Stimulated activated CD4-positive, alpha-beta T cell treated with anti-CD3 and anti-CD28 coated beads, Interleukin-4, amount 100 ng/mL, for 1 hour (primary cell): ENCODE measurements at places on chromosomes 1 and 21.

DNA sequence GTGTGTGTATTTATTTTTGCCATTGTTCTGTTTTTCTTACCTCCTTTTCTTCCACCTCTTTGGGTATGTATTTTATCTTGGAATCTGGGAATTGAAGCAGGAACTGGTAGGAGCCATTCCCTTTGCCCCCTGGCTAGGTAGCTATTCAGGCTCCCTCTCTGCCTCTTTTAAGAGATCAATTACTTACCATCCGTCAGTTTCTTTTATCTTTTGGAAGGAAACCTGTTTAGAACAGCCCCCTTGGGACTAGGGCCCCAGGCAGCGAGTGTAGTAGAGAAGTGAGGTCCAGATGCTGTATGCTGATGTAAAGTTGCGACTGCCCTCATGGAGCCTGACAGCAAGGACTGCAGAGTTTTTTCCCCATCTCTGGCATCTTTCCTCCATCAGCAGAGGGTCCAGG lies 41.6 kb downstream of the KIRREL1 start:
- DNase-seq, result no peak

DNA sequence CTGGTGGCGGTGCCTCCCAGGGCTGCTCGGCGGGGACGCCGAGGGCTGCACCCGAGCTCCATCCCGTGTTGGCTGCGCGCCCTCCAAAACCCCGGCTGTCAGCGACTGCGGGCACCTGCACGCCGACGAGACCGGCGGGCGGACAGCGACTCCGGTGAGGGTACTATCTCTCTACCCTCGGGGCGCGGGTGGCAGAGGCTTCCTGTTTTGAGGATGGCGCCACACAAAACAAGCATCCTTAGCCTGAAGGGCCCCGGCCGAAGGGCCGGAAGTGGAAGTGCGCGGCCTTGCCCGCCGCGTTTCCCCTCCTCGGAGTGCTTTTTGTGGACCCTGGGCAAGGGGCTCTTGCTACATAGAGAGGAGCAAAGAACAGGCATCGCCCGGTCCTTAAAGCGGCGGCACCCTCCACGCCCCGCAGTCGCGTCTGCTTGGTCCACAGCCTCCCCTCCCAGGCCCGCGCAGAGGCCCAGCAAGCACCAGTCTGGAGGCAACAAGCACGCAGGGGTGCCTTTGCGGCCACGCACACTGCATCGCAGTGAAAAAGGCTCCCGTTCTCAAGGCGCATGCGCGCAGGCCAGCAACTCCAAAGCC lies 561 bp upstream of the COQ8A start:
- DNase-seq, result peak; percentile 60

DNA sequence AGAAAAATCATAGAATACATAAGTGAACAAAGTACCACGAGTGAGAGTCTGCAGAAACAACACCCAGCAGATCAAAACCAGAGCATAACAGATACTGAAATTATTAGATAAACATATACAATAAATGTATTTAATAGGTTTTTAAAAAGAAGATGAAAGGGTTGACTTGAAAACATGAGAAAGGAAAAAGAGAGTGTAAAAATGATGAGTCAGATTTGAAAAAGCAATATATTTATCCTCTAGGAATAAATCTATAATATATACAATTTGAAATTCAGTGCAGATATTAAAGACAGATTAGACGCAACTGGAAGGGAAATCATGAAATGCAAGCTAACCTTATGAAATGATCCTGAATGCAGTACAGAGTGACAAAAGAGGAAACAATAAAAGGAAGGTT lies 170.2 kb upstream of the RUNX1 start:
- no peak for DNase-seq

DNA sequence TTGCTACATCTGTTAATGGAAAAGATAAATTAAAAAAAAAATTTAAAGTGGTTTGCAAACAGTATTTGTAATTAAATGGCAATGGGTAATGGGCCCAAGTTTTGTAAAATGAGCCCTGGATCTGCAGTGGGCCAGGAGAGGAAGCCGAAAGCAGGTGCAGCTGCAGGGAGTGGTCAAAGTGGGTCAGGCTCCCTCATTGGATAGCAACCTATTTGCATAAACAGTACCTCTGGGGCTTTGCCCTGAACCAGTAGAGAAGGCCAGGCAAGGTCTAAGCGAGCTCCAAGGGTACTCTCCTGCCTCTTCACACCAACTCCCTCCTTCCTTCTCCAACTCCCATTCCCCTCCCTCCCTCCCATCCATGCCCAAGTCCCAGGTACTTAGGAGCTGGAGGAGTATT lies 138.9 kb downstream of the HMGB4 start:
- no peak for DNase-seq

DNA sequence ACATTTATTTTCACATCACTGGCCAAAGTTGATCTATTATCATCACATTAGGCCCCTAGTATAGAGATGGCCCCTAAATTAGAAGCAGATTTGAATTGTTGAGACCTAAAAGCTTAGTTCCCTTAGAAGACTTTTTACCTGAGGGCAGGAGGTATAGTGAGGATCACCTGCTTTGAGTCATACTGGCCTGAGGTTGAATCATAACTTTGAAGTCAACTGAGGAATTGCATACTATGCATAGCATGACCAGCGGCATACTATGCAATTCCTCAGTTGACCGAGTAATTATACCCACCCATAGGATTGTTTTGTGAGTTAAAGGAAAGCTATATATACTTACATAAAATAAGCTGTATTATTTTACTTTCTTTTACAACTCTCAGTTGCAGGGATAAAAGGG lies 50.3 kb upstream of the DPH5 start:
- DNase-seq, result no peak

DNA sequence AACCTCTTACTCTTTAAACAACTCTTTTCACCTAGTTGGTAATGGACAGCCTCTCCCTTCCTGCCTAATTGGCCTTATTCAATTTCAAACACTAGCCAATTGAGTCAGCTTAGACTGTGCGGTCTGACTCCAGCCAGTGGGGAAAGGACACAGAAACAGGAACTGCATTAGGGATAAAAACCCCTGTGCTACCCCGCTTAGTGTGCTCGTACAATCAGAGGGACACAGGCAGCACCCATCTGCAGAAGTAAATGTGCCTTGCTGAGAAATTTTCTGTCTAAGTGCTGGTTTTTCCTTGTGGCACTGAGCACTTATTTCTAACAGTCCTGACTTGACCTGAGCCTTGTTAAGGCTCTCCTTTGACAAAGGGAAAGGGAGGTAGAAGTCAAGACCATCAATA lies 6.0 kb upstream of the CD2 start:
- DNase-seq, result no peak
